ENCODE measurements at places on chromosomes 2 and 18.
A peak's percentile ranks its signal among the peaks of the same experiment; 100 is the strongest.

DNA sequence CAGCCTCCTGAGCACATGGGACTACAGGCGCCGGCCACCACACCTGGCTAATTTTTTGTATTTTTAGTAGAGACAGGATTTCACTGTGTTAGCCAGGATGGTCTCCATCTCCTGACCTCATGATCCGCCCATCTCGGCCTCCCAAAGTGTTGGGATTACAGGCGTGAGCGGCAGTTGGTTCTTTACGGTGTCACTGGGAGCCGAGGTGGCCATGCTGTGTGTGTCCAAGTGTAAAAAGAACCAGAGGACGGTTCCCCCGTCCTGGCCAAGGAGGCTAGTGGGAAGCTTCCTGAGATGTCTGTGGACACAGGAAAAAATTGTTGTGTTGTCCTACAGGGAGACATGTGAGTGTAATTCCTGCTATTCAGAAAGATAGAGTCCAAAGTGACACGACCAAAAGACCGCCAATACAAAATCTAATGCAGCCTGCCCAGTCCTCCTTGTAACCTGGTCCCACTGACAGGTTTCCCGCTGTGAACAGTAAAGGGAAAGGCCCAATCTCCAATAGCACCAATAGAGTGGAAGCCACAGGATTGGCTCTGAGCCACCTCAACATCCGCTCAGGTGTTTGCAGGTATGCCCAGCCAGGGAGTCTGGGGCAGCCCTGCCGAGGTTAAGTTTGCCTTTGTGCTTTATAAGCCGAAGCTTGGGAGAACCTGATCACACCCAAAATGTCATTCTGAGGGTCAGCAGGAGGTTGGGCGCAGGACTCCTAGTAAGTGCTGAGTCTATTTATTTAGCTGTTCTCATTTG lies 40.6 kb downstream of the NCK2 start:
- no peak for DNase-seq

- DNase-seq, result no peak
These were observed 202.3 kb upstream of the RAB6C start for GRCh38 chr2:129777146-129777545.

GRCh38 chr2:222290736-222291484 lies 7.9 kb downstream of the PAX3 start:
- DNase-seq, result no peak

DNA sequence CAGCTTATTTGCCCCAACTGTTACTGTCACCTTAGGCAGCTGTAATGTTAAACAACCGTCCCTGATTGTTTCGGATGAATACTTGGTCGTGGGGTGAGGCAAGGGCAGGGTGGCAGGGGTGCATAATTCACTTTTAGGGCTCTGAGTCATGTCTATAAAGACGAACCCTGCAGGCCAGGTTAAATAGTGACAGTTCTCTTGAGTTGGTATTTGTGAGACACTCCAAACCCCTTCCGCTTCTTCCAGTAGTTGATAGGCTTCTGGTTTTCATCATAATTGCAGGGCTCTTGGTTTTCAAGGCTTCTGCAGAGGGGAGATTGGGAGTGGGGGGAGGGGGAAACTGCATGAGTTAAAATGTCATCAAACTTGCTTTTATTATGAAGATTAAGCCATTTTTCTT lies 97.2 kb upstream of the TSPYL6 start:
- DNase-seq, result no peak

GRCh38 chr2:133871545-133872209 lies 303.4 kb upstream of the NCKAP5 start:
- no peak for DNase-seq

GRCh38 chr2:169928463-169928864 lies 101.2 kb downstream of the UBR3 start:
- no peak for DNase-seq

DNA sequence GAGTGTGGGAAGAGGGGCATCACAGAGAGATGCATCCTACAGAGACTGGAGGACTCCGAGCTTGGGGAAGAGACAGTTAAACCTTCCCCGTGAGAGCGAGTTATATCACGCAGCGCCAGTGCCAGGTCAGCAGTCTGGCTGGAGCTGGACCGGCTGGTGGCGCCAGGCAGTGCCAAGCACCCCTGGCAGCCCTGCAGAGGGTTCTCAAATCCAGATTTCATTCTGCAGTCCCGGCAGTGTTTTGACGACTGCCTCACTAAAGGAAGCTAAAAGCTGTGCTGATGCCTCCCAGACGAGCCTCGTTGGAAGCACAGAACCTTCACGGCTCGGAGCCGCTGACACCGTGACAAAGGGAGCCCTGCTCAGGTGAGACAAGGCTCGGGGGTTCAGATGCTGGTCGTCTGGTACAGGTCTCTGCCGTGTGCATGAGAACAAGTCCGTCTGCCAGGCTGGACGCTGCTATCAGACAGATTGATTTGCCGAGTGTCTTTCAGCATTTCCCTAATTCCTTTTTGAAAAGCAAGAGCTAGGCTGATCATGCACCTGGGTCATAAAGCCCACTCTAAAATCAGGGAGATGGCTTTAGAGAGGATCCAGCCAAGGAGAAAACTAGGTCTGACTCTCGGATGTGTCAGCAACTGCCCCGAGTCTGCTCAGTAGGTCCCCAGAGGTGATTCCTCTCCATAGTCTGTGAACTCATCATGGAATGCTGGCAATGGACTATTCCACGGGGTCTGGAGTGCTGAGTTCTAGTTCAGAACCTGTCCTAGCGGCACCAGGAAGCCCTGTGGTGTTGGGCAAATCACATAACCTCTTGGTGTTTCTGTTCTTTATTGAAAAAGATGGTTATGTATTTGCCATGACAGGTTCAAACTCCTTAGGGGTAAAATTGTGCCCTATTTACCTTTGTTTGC lies 240.6 kb downstream of the SOX11 start:
- no peak for DNase-seq

- no peak for DNase-seq
These were observed 17.2 kb upstream of the KCNG2 start for GRCh38 chr18:79780547-79780946.

- DNase-seq, result no peak
These were observed 19.4 kb upstream of the CYP1B1 start for GRCh38 chr2:38095079-38095995.

GRCh38 chr2:182867426-182868053 lies 1.1 kb upstream of the FRZB start:
- DNase-seq, result no peak

DNA sequence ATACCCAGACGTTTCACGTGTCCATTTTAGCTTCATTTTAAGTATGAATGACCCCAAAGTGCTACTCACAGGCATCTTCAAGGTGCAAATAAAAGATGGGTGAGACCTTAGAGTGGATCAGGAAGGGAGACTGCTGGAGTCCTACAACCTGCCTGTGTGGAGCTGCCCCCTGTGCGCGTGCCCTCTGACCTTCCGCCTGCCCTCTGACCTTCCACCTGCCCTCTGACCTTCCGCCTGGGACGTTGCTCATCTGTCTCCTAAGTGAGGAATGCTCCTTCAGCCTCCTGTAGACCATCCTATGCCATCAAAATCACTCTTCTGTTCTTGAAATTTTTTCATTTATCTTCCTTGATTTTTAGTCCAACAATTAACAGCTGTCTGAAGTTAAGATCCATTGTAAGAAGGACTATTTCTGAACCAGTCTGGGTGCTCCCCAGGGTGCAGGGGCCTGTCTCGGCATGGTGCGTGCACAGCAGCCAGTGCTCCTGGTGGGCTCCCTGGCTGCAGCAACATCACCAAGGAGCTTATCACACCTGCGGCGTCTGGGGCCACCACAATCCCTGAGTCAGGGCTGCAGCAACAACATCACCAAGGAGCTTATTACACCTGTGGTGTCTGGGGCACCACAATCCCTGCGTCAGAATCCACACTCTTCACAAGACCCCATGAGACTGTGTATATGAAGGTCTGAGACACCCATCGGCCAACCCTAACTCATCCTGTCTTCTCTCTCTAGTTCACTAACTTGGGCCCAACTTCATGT lies 86.0 kb downstream of the TPO start:
- no peak for DNase-seq

DNA sequence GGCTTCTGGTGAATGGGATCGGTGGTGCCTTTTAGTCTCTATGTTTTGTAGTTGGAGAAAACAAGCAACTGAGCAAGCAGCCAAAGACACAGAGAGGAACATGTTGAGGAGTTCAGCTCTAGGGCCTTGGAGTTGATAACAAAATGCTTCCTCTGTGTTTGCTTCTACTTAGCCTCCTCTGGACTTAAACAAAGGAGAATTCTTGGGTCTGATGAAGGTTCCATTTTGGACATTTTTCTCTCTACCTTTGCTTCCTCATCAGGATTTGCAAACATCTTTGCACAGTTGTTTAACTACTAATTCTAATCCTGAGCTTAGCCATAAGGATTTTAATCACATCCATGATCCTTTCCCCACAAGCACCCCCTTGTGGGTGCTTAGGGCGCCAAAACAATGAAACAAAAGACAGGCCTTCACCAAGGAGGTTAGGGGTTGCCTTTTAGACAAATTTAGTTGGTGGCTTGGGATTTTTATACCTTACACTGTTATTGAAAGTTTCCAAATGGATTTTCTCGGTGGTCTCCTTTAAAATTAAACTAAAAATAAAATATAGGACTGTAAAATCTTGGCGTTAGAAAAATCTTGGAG lies 148.5 kb upstream of the SATB2 start:
- no peak for DNase-seq

GRCh38 chr2:173300458-173300857 lies 54.2 kb upstream of the CDCA7 start:
- DNase-seq, result no peak

DNA sequence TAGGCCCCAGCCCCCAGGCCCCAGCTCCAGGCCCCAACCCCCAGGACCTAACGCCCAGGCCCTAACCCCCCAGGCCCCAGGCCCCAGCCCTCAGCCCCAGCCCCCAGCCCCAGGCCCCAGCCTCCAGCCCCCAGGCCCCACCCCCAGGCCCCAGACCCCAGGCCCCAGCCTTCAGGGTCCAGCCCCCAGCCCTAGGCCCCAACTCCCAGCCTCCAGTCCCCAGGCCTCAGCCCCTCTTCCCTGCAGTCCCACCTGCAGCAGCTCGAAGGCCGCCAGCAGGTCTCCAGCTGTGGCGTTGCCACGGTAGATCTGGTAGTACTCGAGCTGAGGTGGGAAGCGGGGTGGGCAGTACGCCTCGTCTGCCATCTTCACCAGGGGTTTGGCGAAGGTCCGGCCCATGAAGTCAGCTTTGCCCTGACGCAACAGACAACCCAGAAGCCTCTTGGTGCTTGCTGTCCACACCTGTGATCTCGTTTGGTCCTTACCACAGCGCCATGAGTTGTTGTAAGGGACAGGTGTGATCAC lies 3.6 kb downstream of the OTOF start:
- DNase-seq, result no peak

- DNase-seq, result no peak
These were observed 61.8 kb downstream of the CDH20 start for GRCh38 chr18:61394983-61395382.

DNA sequence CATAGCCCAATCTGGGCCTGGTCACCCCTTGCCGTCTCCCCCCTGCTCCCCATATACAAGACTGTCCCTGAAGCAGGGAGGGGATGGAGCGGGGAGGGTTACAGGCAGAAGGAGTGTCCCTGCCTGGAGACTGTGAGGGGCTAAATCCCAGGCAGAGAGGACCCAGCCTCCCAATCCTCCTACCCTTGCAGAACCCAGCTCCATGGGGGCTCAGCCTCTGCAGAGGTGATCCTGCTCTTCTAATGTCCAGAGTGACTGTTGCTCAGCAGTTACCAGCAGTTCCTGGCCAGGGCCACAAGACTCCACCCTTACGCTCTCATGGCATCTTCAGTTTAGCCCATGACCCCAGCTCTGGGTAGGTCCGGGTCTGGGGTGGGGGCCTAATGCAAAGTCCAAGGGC lies 58.1 kb downstream of the COA5 start:
- no peak for DNase-seq

- no peak for DNase-seq
These were observed 24.1 kb downstream of the TRABD2A start for GRCh38 chr2:84856787-84857186.

- DNase-seq, result peak; percentile 80
These were observed 91.8 kb downstream of the NEDD4L start for GRCh38 chr18:58135701-58136331.

DNA sequence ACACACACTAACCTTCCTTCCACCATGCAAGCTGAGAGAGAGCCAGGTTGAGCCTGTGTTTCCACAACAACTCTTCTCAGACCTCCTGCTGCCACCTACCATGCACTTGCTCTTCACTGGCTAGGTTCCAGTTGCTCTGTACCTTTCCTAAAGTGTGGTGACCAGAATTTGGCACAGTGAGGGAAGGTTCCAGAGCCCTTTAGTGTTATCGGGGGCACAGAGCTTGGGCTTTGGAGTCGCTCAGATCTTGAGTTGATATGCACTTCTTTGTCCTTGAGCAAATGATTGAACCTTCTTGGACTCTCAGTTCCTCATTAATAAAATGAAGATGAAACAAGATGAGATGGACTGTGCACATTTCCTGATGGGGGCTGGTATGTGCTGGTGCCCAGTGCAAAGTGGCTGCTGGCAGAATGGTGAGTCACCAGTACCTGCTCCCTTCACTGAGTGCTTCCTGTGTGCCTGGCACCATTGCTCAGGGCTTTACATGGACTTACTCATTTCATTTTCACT lies 47.1 kb downstream of the NEDD4L start:
- DNase-seq, result no peak

DNA sequence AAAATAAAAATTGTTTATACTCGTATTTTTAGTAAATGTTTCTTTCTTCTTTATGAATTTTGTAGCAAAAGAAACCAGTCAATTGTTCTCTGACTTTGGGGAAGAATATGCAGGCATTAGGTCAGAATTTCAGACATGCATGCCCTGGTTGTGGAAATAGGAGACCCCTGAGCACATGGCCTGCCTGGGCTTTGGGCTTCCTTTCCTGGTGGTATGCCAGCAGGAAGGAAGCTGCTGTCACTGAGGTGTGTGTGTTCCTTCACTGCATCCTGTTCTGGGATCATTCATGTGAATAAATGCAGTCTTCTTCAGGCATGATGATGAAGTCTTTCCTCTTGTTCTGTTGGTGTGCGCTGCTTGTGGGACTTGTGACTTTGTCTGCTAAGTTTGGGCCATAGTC lies 920.2 kb upstream of the VRK2 start:
- DNase-seq, result no peak

Measured in hepatic stellate cell (primary cell).